ENCODE measurements at places on chromosomes 6 and 20. TPM values are rescaled to one million over a fixed set of nuclear protein-coding genes. Genes with fewer than 3 reads are reported as not detected.

SLC4A11 gene
- 0.87 TPM for total RNA-seq

AIF1 gene
- total RNA-seq: 1.6 TPM

DNAH8 gene
- total RNA-seq: not detected

BTN2A1 gene
- 18.7 TPM for total RNA-seq

TUBB1 gene
- not detected for total RNA-seq

VGLL2 gene
- total RNA-seq: not detected

SIRPB2 gene
- total RNA-seq: not detected

- H3K27ac ChIP-seq: no peak overlapping the region
- DNase-seq: no peak
- H3K4me1 ChIP-seq: peaks cover 3% of the 10 kb centered on the region
Measured at GRCh38 chr6:152981219-152981618, 1.6 kb downstream of the FBXO5 start.

- no peak overlapping the region for H3K27ac ChIP-seq
- DNase-seq: no peak
- H3K4me1 ChIP-seq: no peaks in the 10 kb centered on the region
Measured at GRCh38 chr20:1528811-1529210, 28.7 kb downstream of the SIRPD start.

DNA sequence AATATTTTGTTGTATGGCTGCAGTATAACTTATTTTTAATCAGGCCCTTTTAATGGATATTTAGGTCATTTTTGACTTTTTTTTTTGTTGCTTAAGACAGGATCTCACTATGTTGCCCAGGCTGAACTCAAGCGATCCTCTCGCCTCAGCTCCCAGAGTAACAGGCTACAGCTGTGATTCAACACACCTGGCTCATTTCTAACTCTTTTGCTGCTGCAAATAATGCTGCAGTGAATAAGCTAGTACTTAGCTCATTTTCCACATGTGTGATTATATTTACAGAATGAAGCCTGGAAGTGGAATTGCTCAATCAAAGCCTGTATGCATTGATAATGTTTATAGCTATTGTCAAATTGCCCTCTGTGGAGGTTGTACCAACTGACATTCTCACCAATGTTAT, 1.1 kb downstream of the GTSF1L start:
- H3K4me1 ChIP-seq: peaks cover 4% of the 10 kb centered on the region
- H3K27me3 ChIP-seq: no peaks in the 10 kb centered on the region
- H3K4me3 ChIP-seq: no peak overlapping the region
- no peak for DNase-seq
- no peak overlapping the region for H3K27ac ChIP-seq

DNA sequence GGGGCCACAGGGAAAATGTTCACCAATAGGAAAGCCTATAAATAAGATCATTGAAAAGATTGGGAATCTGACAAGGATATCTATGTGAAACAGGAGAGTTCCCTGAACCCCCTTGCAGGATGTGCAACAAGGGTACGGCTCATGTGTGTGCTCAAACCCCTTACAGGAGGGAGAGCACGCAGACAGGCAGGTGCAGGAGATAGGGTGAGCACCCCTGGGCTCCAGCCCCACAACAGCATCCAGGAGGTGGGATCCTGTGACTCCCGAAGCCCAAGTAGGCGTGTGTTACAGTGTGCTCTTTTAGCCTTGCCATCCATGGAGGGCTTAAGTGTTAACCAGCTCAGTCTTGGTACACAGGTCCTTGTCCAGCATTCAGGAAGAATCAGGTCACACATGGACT, 204.2 kb downstream of the BMP7 start:
- H3K4me3 ChIP-seq: no peak overlapping the region
- H3K27me3 ChIP-seq: peaks cover 22% of the 10 kb centered on the region
- no peaks in the 10 kb centered on the region for H3K36me3 ChIP-seq
- H3K4me1 ChIP-seq: no peaks in the 10 kb centered on the region
- H3K27ac ChIP-seq: no peak overlapping the region

DNA sequence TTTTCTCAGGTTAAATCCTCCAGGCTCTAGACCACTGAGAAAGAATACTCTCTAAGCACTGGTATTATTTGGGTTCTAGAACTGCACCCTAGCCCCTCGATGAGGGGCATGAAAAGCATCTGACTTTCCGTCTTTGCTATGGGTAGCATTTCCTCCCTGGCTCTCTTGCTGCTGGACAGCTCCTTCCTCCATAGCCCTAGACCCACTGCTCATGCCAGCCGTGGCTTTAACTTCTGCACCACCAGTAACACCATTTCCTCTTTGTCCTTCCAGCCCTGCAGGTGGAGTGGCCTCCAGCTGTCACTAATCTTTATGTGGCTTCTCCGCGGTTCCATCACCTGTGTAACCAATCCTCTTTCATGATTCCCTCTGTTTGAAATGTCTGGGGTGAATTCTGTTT, 194.9 kb downstream of the SCP2D1 start:
- no peaks in the 10 kb centered on the region for H3K27me3 ChIP-seq
- no peak overlapping the region for H3K4me3 ChIP-seq
- peak; percentile 58 for DNase-seq
- no peaks in the 10 kb centered on the region for H3K4me1 ChIP-seq

DNA sequence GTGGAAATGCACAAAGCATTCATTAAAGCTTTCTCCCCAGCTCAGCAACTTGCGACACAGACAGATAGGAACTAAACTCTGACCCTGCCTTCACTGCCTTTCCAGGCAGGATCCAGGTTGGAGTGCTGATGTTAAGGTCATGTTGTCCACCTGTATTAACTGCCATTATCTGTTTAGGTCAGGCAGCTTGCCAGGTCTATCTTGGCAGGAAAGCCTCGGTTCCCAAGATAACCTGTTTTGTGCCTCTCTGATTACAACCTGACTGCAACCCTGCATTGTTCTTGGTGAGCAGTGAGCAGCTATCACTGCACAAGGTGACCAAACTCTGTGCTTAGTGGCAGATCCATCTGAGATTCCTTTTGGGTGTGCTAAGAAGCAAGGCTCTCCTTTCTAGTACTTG, 23.2 kb upstream of the ELOVL2 start:
- H3K4me1 ChIP-seq: peaks cover 15% of the 10 kb centered on the region
- no peaks in the 10 kb centered on the region for H3K36me3 ChIP-seq
- H3K4me3 ChIP-seq: no peak overlapping the region
- no peak overlapping the region for H3K27ac ChIP-seq
- DNase-seq: no peak
- no peaks in the 10 kb centered on the region for H3K27me3 ChIP-seq

GRCh38 chr6:111260570-111261298, 173.4 kb downstream of the SLC16A10 start:
- H3K27ac ChIP-seq: no peak overlapping the region
- H3K36me3 ChIP-seq: peaks cover 28% of the 10 kb centered on the region
- H3K27me3 ChIP-seq: no peaks in the 10 kb centered on the region

- no peaks in the 10 kb centered on the region for H3K4me1 ChIP-seq
- H3K36me3 ChIP-seq: peaks cover 40% of the 10 kb centered on the region
- H3K4me3 ChIP-seq: peak overlapping the region; percentile 98
- no peak overlapping the region for H3K27ac ChIP-seq
Measured at GRCh38 chr20:63273635-63274380, 1.2 kb downstream of the ARFGAP1 start.

GRCh38 chr6:40299681-40300080, 287.5 kb downstream of the LRFN2 start:
- H3K27ac ChIP-seq: no peak overlapping the region
- no peaks in the 10 kb centered on the region for H3K4me1 ChIP-seq
- H3K36me3 ChIP-seq: no peaks in the 10 kb centered on the region
- H3K27me3 ChIP-seq: no peaks in the 10 kb centered on the region
- H3K4me3 ChIP-seq: no peak overlapping the region
- DNase-seq: no peak

DNA sequence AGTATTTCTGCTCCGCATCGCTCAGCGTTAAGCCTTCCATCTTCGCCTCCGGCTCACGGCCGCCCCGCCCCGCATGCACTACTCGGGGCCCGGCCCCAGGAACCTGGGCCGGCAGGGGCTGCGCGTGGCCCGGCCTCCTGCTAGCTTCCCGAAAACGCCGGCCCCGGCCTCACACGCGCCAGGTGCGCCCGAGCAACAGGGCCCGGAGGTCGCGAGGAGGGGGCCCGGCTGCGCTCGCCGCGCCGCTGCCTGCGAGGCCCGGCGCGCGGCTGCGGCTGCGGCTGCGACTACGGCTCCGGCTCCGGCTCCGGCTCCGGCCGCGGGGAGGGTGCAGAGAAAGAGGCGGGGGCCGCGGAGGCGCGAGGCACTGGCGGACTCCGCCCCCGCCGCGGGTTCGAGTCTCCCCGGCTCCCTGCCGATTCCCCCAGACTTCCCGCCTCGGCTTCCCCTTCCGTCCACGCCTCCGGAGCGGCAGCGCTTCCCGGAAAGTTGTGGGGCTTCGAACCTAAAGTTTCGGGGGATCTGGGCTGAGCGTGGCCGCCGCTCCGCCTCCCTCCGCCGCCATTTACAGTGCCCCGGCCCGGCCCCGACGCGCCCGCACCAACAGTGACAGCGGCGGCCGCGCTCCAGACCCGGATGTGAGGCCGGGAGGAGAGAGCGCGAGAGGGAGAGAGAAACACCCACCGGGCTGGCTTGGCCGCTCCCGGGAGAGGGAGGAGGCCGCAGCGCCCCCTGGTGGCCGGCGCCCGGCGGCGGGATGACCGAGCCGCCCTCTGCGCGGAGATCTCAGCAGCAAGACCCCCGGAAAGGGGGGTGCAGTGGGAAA, at the start of gene REPS1:
Gene REPS1 (minus strand): TSS at position 611 of the 826 bp plus-strand sequence. CDS start 571 bp downstream, at position 40.
- H3K4me1 ChIP-seq: peaks cover 3% of the 10 kb centered on the region
- H3K27me3 ChIP-seq: peaks cover 24% of the 10 kb centered on the region
- H3K4me3 ChIP-seq: peak within 1 kb of the TSS; percentile 94
- H3K36me3 ChIP-seq: no peaks in the 10 kb centered on the region

GRCh38 chr6:120935908-120936307, 398.4 kb downstream of the TBC1D32 start:
- H3K27me3 ChIP-seq: no peaks in the 10 kb centered on the region
- H3K4me3 ChIP-seq: no peak overlapping the region
- no peak overlapping the region for H3K27ac ChIP-seq
- H3K36me3 ChIP-seq: no peaks in the 10 kb centered on the region
- H3K4me1 ChIP-seq: peaks cover 3% of the 10 kb centered on the region

GRCh38 chr20:19003366-19004336, 190.1 kb downstream of the SCP2D1 start:
- H3K27ac ChIP-seq: no peak overlapping the region
- H3K36me3 ChIP-seq: no peaks in the 10 kb centered on the region
- no peaks in the 10 kb centered on the region for H3K27me3 ChIP-seq
- no peak for DNase-seq
- no peaks in the 10 kb centered on the region for H3K4me1 ChIP-seq

- DNase-seq: no peak
- H3K4me3 ChIP-seq: no peak overlapping the region
- H3K27me3 ChIP-seq: no peaks in the 10 kb centered on the region
- no peak overlapping the region for H3K27ac ChIP-seq
Measured at GRCh38 chr6:148701375-148701774, 45.5 kb upstream of the UST start.

DNA sequence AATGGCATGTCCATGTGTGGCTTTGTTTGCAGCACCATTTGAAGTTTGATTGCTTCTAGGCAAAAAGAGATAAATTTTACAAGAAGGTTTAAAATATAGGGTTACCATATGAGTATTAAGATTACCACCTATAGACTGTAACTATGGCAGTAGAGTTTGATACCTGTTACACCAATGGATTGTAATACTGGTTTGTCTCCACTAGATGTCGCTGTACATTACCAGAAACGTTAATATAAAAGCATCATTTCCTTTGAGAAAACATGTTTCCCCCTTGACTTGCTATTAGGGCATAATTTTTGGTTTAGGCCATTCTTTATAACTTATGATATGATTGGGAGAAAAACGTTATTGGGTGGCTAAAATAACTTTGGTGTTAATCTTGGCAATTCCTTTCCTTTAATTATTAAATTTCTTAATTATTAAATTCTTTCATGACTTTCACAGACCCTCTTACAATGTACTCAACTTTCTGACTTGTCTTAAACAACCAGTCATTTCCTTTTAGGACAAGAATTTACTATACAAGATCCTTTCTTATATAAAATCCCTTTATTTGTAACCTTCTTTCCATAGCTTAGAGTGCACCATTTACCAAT, 42.8 kb downstream of the HLA-DPB1 start:
- H3K4me1 ChIP-seq: no peaks in the 10 kb centered on the region
- H3K27ac ChIP-seq: no peak overlapping the region
- no peaks in the 10 kb centered on the region for H3K36me3 ChIP-seq
- H3K4me3 ChIP-seq: no peak overlapping the region

DNA sequence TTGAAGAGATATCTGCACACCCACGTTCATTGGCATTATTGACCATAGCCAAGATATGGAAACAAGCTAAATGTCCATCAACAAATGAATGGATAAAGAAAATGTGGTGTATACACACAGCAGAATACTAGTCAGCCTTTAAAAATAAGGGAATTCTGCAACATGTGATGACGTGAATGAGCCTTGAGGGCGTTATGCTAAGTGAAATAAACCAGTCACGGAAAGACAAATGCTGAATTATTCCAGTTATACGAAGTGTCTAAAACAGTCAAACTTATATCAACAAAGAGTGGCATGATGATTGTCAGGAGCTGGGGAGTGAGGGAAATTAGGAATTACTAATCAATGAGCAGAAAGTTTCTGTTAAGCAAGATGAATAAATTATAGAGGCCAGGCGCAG, 8.4 kb upstream of the DEFB121 start:
- H3K27ac ChIP-seq: no peak overlapping the region
- no peak overlapping the region for H3K4me3 ChIP-seq
- no peaks in the 10 kb centered on the region for H3K4me1 ChIP-seq
- DNase-seq: no peak
- no peaks in the 10 kb centered on the region for H3K36me3 ChIP-seq
